Caki2 (cell line): ENCODE measurements at places on chromosomes 12 and 14. TPM values are rescaled to one million over a fixed set of nuclear protein-coding genes. Genes with fewer than 3 reads are reported as not detected.

TTC9 gene
- 4.5 and 4.8 TPM in 2 replicates for total RNA-seq

RIMKLB gene
- 12.4 and 12.6 TPM in 2 replicates for total RNA-seq

EXOC3L4 gene
- total RNA-seq = 0.98 TPM in 1 of 2 replicates, not detected in the other

KLHL33 gene
- total RNA-seq = not detected in 2 replicates

CMA1 gene
- total RNA-seq = not detected in 2 replicates

FSCB gene
- total RNA-seq = not detected in 2 replicates

PLEKHG3 gene
- 48.3 and 99.4 TPM in 2 replicates for total RNA-seq

NID2 gene
- total RNA-seq = 6.2 and 6.4 TPM in 2 replicates

SLCO1A2 gene
- total RNA-seq = not detected in 2 replicates

GRIN2B gene
- total RNA-seq = 0.38 and 1.5 TPM in 2 replicates

WNT1 gene
- not detected in 2 replicates for total RNA-seq

KRT74 gene
- total RNA-seq = not detected in 2 replicates

MUCL1 gene
- not detected in 2 replicates for total RNA-seq

C3AR1 gene
- total RNA-seq = not detected in 2 replicates

LRTM2 gene
- total RNA-seq = not detected in 2 replicates

TOX4 gene
- total RNA-seq = 43.9 and 89.9 TPM in 2 replicates

FERMT2 gene
- 46.0 and 65.1 TPM in 2 replicates for total RNA-seq

C12orf56 gene
- not detected in 2 replicates for total RNA-seq

CLEC6A gene
- not detected in 2 replicates for total RNA-seq

DCAF5 gene
- 7.8 and 9.0 TPM in 2 replicates for total RNA-seq

MIP gene
- total RNA-seq = not detected in 2 replicates

OR4E2 gene
- total RNA-seq = not detected in 2 replicates

CATSPERB gene
- total RNA-seq = not detected in 2 replicates

SLC10A1 gene
- total RNA-seq = not detected in 2 replicates

MMP17 gene
- total RNA-seq = 1.0 and 4.5 TPM in 2 replicates

KRT81 gene
- total RNA-seq = 3.3 TPM in 1 of 2 replicates, not detected in the other

KLHL28 gene
- 1.8 and 2.9 TPM in 2 replicates for total RNA-seq

SAMD15 gene
- 0.95 and 3.2 TPM in 2 replicates for total RNA-seq

ADGRD1 gene
- total RNA-seq = not detected in 2 replicates

TMTC1 gene
- total RNA-seq = 3.2 TPM in 2 replicates

SSPN gene
- total RNA-seq = 3.9 and 34.1 TPM in 2 replicates
